ENCODE measurements at places on chromosomes 12 and 14.

- DNase-seq, result no peak
Observed at GRCh38 chr12:44154128-44154527, 318.2 kb downstream of the TMEM117 start.

- DNase-seq, result no peak
Observed at GRCh38 chr14:68491793-68492192, 301.1 kb downstream of the ZFP36L1 start.

- DNase-seq, result no peak
Observed at GRCh38 chr12:61188801-61189595, 1071.2 kb upstream of the USP15 start.

GRCh38 chr12:45219621-45220020 lies 3.7 kb downstream of the ANO6 start:
- no peak for DNase-seq

- peak; percentile 65 for DNase-seq
Observed at GRCh38 chr12:21940549-21941505, at the start of gene ABCC9. ABCC9 (minus strand) TSS chr12:21941426; CDS start chr12:21936674, 4,752 bp downstream.

GRCh38 chr12:103771466-103771865 lies 69.6 kb downstream of the NT5DC3 start:
- DNase-seq, result no peak

- DNase-seq, result no peak
Observed at GRCh38 chr12:91111366-91112325, at the start of gene LUM. LUM (minus strand) TSS chr12:91111494; CDS start chr12:91108979, 2,515 bp downstream.

- no peak for DNase-seq
Observed at GRCh38 chr12:113464452-113464775, 7.3 kb downstream of the LHX5 start.

DNA sequence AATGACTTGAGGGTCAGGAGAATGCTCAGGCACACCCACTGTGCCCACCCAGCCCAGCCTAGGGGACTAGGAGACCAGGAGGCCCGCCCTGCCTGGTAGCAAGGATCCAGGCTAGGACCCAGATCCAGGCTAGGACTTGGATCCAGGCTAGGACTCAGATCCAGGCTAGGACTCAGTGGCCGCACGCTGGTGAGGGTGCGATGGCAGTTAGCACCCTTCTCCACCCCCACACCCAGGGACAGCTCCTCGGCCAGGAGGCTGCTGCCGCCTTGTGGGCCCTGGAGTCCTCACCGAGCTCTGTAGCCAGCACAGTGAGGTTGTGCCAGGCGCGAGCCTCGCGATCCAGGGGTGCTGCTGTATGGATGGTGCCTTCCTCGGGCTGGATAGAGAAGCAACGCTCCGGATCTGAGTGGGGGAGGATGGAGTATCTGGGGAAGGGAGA lies 5.1 kb downstream of the CDH24 start:
- no peak for DNase-seq

DNA sequence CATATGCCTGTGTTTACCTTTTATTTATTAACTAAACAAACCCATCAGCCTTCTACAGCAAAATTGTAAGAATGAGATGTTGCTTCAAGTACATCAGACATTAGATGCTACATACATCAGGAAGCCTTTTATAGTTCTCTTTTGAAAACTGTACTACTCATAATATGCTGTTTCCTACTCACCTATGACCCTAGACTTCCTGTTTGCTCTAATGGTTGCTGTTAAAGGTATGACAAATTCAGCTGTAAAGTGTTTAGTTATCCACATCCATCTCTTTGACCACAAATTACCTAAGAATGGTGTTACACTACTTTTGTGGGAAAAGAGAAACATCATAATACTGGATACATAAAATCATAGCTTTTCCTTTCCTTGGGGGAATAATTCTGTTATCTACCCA lies 220.0 kb downstream of the RAD51B start:
- no peak for DNase-seq

DNA sequence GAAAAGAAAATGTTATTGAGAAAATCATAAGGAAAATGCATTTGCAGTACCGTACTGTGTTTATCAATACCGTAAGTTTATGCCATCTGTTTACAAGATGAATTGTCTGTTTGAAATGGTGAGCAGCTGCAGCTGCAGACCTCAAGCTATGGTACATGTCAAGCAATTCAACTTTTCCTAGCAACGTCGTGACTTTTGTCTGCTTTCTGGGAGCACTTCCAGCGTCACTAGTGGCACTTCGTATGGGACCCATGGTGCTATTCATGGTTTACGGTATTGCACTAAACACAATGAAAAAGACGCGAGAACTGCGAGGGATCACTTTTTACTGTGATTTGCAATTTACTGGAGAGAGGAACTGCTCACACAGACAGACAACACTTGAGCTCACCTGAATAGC lies 160.8 kb downstream of the UNC79 start:
- no peak for DNase-seq

- no peak for DNase-seq
Observed at GRCh38 chr12:29807129-29807528, 23.4 kb upstream of the TMTC1 start.

GRCh38 chr12:105555556-105556295 lies 225.2 kb downstream of the C12orf75 start:
- no peak for DNase-seq
